EH (cell line): ENCODE measurements at places on chromosomes 2 and 18.
A peak's percentile ranks its signal among the peaks of the same experiment; 100 is the strongest.

DNA sequence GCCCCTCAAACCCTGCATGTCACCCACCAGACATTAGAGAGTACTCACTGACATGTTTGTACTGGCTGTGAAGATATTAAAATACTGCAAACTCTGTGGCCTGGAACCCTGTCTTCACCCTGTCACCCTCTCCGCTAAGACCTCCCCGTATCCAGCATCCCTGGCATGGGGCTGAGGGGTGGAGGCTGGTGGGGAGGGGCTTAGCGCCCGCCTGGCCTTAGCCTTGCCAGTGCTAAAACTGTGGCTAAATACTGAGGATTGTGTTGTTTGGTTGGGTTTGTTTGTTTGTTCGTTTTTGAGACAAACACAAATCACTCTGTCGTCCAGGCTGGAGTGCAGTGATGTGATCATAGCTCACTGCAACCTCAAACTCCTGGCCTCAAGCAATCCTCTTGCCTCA is 1.8 kb downstream of the PSTPIP2 start:
- no peak for DNase-seq

- DNase-seq: peak; percentile 81
These were observed 1087.6 kb upstream of the PIK3C3 start for GRCh38 chr18:40867459-40867858.

DNA sequence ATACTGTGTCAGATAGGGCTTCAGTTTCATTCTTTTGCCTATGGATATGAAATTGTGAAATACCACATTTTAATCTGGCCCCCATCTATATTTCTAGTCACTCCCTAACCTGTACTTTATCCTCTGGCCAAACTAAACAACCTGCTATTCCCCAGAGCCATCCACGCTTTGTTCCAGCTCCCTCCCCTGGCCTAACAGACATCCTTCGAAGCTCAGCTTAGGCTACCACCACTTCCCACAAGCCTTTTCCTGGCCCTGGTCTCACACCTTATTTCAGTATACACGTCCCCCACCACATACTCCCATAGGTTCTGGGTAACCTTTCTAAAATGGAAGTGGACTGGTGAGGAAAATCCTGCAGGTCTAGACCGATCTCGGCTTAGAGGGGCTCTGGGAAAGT is 55.4 kb downstream of the MAP4K3 start:
- no peak for DNase-seq

GRCh38 chr18:62026586-62026985 is 133.8 kb upstream of the RNF152 start:
- DNase-seq: peak; percentile 91

DNA sequence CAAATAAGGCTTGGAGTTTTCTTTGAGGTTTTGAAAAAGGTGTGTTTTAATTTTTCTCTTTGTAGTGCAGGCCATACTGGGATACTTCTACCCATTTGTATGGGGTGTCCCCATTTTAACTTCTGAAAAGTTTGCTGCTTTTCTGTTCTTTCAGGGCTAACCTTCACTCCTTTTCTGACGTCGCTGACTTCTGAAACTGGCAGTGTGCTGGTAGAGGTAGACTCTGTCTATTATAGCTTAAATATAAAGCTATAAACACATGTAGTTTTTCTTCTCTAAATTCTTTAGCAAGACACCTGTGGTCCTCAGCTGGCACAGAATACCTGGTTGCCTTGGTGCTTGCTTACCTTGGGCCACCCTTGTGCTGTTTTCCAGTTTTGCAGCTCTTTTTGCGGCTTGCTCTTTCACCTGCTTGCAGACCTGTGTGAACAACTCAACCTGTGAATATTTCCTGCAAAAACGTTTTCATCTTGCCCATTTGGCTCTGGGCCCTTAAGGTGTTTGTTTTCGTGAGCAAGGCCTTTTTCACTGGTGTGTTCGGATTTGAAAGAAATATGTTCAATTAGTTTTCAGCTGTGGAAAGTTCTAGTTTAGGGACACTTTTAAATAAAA is 42.2 kb downstream of the PHLPP1 start:
- no peak for DNase-seq

- DNase-seq: peak; percentile 84
These were observed 100.2 kb downstream of the AGAP1 start for GRCh38 chr2:235594041-235594440.

- peak; percentile 66 for DNase-seq
These were observed 7.5 kb upstream of the CCDC195 start for GRCh38 chr2:224723586-224724217.

GRCh38 chr18:51132256-51132935 is 65.1 kb downstream of the MEX3C start:
- DNase-seq: no peak

DNA sequence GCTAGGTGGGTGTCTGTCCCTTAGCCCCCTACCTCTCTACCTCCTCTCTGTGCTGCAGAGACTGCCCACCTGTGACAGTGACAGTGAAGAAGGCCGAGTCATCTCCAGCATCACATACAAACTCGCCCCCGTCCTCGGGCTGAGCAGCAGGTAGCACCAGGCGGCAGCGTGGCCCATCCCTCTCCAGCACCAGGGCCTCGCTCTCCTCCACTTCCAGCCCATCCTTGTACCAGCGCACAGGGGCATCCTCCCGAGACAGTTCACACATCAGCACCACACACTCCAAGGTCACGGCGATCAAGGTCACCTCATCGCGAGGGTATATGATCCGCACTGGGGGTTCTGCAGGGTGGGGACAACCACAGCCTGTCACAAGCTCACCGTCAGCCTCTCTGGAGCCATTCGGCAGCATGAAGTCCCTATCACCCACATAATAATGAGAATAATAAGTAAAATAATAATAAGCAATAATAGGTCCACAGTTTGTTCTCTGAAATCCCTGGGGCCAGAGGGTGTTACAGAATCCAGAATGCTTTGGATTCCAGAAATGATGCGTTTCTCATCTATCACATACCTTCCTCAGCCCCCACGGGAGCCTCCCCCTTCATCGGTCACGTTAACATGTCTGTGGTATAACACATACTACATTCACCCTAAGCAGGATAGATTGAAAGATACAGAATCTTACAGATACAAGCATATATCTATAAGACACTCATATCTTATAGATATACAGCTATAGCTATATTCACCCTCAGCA is 12.0 kb downstream of the OBSL1 start:
- peak; percentile 36 for DNase-seq
